NCI-H1417 treated with DMSO at 0.1 percent for 48 hours (cell line): ENCODE measurements at places on chromosomes 16 and 17.

DNA sequence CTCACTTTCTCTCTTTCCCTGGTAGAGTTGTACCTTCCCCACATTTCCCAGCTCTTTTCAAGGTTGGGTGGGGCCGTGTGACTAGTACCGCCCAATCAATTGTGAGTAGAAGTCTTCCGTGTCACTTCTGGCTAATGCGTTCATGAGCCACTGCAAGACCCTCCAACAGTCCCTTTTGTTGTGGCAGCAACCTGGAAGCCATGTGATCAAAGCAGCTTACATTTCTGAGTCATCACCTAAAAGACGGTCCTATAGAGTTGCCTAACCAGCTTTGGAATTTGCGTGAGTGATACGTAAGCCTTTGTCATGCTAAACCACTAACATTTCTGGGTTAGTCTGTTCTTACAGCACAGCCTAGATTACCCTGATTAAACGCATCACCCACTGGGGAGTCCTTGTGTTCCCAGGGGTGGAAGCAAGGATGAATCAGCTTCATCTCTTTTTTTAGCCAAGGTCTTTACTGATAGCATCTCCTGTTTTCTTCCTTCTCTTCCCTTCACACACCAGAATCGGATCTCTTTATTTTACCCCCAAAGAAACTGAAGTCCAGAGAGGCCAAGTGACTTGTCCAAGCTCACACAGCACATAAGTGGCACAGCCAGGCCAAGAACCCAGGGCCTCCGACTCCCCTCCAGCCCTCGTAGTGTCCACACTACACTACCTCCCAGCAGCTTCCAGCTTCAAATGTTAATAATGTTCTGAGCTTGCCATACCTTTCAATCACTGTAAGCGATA is 366.3 kb upstream of the XYLT1 start:
- DNase-seq: no peak

GRCh38 chr16:80559369-80559768 is 18.6 kb downstream of the DYNLRB2 start:
- DNase-seq: no peak

DNA sequence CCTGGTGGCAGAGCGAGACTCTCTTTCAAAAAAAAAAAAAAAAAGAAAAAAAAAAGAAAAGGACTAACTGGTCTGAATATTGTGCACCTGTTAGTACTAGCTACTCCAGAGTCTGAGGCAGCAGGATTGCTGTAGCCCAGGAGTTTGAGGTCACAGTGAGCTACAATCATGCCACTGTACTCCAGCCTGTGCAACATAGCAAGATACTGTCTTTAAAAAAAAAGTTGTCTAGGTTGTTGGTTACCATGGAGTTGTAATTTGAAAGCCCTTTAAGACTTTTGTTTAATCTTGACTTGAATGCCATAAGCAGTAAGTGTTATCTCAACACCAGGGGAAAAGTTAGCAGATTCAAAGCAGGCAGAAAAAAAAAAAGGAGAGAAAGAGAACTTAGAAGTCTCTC is 10.9 kb upstream of the C16orf54 start:
- DNase-seq: no peak

- DNase-seq: no peak
Measured at GRCh38 chr17:75996665-75997590, 3.7 kb upstream of the CDK3 start.

GRCh38 chr17:74431568-74432423 is at the start of gene GPRC5C:
Gene GPRC5C, plus strand, starts transcription at chr17:74432088. Its CDS starts 7,689 bp downstream, at chr17:74439777.
- no peak for DNase-seq
